CD4-positive, alpha-beta T cell treated with Interleukin-21 for 1 hour (primary cell): ENCODE measurements at places on chromosomes 2 and 18.
A peak's percentile ranks its signal among the peaks of the same experiment; 100 is the strongest.

GRCh38 chr18:8874872-8875271 is 169.5 kb downstream of the MTCL1 start:
- no peak for DNase-seq

DNA sequence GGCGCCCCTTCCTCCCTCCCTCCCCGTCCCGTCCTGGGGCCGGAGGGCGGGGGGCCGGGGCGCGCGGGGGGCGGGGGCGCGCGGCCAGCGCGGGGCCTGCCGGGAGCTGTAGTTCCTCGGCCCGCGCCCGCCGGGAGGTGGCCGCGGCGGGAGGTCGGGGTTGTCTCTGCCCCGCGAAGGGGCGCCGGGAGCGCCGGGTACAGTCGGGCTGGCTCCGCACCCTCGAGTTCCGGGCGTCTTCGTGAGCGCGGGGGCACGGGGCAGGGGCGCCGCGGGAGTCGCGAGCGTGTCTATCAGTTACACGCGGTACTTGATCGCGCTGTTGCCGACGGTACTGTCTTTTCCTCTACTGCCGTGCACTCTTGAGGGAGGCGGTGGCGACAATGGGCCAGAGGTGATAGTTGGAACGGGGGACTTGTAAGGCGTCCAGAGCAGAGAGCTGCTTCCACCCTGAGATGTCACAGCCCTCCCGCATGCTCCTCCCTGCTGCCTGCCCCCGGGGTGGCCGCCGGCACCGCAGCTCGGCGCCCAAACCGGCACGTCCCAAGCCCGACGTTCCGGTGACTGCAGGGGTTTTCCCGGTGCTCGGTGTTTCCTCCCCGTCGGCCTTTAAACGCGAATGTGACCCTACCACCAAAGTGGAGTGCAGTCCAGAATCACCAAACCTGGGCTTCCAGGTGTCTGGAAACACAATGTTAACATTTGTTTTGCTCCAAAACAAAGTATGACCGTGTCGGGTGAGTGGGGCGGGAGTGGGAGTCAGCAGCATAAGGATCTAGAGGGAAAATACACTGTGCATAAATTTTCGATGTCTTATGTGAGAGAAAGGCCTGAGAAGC is at the start of gene PRKD3:
TSS of gene PRKD3 (minus strand) at position 48 of the 839 bp plus-strand sequence. CDS start 8,309 bp downstream, outside the sequence.
- peak; percentile 66 for DNase-seq

DNA sequence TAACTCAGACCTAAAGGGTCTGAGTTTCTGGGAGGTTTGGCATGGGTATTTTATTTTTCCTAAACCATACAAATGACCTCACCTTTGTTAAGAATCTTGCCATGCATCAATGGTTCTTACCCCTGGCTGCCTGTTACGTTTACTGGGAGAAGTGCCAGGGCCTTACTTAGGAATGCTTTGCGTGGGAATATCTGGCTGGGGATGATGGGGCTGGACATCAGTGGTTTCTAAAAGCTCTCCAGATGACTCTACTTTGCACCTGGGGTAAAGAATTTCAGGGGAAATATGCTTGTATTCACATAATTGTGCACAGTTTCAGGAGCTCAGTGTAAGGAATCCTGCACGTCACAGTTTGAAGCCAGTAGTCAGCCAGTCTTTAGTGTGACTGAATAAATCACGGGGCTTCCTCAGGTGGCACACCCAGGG is 18.2 kb upstream of the DAW1 start:
- DNase-seq = no peak

GRCh38 chr2:140639628-140640027 is 1491.2 kb downstream of the LRP1B start:
- DNase-seq = no peak

- DNase-seq = no peak
Measured at GRCh38 chr2:204363513-204363912, 181.8 kb upstream of the PARD3B start.

GRCh38 chr2:173397539-173397938 is 42.9 kb downstream of the CDCA7 start:
- DNase-seq = no peak

- no peak for DNase-seq
Measured at GRCh38 chr2:229169751-229170150, 101.3 kb downstream of the PID1 start.

- DNase-seq = no peak
Measured at GRCh38 chr2:232133078-232133477, 171.6 kb downstream of the DIS3L2 start.

- no peak for DNase-seq
Measured at GRCh38 chr2:233707940-233708644, 4.6 kb upstream of the UGT1A5 start.

DNA sequence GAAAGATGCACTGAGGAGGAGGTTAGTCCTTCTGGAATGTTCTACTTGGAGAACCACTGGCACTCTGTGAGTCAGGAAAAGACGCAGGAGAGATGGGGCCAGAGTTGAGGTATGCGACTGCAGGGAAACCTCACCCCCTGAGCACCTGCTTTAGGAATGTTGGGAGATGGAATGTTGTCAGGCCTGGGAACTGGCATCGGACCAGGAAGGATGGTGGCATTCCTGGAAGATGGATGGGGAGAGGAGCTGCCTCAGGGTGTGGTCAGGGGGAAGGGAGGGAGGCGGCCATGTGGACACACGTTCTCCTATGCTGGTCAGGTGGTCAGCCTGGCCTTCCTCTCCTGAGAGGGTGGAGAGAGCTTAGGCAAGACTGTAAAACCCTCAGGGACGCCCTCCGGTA is 146.3 kb downstream of the CELF4 start:
- no peak for DNase-seq

- no peak for DNase-seq
Measured at GRCh38 chr18:10659000-10659399, 133.2 kb downstream of the NAPG start.

DNA sequence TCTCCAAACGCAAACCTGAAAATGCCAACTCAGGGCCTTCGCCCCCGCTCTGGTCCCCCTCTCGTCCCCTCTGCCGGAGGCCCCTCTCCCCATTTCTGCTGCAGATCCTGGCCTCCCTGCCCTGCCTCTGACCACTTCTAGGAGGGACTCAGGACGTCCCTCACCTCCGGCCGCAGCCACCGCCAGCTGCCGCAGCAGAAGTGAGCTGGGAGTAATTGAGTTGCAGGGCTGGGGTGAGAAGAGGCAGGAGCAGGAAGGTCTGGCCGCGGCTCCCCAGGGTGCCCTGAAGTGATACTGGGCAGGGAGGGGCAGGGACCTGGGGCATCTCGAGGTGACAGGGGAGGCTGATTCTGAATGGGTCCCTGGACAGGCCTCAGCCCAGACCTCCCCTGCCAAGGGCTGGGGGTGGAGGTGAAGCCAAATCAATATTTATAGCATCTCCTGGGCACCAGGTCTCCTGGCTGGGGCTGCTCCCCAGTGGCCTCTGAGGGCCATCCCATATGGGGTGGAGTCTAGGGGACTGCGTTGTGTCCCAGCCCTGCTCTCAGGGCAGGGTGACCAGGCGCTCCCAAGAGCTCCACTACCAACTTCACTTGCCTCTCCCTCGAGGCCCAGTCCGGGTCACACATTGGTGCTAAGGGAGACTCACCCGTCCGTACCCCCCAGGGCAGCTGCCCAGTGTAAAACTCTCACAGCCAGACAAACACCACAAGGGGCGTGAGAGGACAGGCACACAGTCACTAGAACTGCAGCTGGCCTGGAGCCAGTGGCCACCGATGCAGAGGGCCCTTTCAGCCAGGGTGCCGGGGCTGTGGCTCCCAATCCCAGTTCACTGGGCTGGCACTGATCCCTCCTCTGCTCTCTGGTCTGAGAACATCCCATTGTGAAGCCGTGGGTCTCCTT is 33.0 kb downstream of the KCNIP3 start:
- DNase-seq = no peak

DNA sequence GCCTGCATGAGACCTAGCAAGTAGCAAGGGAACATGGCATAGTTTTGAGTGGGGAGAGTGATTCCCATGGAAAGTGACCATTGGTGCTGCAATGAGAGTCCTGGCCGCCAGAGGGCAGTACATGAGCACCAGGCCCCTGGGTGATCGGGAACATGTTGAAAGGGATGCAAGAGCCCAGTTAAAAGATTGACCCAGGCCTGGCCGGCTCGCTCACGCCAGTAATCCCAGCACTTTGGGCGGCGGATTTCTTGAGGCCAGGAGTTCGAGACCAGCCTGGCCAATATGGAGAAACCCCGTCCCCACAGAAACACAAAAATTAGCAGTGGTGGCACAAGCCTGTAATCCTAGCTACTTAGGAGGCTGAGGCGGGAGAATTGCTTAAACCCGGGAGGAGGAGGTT is 22.2 kb downstream of the FAP start:
- peak; percentile 53 for DNase-seq

DNA sequence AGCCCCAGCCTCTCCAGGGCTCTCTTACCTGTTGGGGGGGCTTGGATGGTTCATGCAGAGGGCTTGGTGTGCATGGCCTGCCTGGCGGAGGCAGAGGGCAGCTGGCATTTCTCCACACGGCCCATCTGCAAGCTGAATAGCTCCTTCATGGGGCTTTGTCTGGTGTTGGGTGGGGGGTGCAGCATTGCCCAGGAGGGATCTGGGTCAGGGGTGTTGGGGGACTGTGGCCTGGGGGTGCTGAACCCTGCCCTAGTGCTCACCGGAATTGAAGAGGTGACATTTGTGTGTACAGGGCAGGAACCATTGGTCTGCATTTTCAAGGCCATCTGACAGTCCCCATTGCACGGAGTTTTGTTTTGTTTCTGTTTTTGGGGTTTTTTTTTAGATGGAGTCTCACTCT is 58.8 kb upstream of the HAAO start:
- no peak for DNase-seq

- DNase-seq = no peak
Measured at GRCh38 chr2:46335391-46336282, 38.4 kb downstream of the EPAS1 start.

DNA sequence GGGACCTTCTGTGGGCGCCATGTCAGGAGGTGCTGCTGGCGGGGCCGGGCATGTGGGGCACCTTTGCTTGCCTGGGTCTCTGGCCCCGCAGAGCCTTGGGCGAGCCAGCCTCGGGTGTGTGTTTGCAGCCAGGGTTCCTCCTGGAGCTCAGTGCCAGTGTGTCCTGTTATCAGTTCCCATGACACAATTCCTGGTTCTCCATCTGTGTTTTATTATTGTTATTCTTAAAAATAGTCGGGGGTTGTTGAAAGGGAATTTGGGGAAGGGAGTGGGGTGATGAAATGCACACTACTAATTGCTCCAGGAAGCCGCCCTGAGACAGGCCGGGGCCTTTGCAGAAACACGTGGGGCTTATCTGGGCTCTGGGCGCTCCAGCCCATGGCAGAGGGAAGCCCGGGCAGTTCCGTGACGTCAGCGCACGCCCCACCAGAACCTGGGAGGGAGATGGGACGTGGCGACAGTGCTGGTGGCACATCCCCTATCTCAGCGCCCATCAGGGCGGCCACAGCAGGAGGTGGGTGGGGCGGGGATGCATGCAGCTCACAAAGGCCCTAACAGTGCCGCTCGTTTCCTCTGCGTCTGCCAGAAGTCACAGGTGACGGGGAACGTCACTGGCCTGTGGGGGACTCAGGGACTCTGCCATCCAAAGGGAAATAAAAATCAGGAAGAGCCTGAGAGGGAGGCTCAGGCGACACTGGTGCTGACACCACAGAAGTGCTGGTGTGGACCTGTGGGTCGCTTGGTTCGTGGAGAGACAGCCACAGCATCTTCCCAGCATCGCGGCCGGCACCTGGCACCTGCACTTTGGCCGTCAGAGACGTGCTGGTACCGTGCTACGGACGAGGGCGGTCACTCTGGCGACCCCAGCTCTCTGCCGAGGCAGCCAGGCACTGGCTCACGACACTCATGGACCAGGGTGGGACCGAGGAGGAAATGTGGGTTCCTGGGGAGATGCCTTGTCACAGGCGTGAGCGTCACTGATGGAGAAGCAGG is 131.0 kb downstream of the NFATC1 start:
- DNase-seq = no peak

DNA sequence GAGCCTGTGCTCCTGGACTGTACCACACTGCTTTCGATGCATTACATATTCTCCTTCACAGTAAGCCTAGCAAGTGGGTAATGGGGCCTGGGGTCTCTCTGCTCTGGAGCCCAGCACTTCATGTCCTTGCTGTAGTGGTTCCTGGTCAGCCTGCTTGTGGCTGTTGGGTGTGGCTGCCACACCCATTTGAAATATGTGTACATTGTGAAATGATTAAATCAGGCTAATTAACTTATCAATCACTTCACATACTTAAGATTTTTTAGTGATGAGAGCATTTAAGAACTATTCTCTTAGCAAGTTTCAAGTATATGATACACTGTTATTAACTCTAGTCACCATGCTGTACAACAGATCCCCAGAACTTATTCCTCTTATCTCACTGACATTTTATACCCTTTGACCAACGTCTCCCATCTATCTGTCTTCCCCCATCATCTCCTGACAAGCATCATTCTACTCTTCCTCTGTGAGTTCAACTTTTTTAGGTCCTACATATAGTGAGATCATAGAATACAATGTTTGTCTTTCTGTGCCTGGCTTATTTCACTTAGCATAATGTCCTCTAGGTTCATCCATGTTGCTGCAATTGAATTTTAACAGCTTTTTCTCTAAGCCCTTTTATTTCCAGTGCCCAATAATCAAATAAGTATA is 92.1 kb downstream of the LYPD6 start:
- no peak for DNase-seq

- no peak for DNase-seq
Measured at GRCh38 chr2:11542275-11542819, 8.5 kb downstream of the GREB1 start.

- no peak for DNase-seq
Measured at GRCh38 chr2:156470975-156471583, 34.9 kb downstream of the GPD2 start.

DNA sequence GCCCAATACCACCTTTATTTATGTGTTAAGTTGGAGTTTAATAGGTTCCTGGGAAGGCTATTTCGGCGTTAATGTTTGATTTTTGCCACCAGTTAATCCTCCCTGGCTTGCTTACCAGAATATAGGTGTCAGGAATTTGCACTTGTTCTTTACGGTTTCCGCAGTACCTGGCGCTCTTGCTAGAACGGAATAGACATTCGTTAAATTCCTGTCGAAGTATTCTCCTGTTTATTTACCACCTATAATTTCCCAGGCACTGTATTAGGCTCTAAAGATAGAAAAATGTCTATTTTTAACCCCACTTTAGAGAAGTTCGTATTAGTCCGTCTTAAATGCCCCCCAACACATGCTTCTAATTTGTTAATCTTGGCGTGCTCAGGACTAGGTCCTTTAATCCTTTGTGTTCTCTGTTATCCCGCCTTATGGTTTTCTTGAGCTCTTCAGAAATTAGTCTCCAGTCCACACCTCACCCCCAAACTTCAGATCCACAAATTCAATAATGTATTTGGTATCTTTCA is 575 bp downstream of the CCDC150 start:
- no peak for DNase-seq
